ENCODE measurements at places on chromosomes 5 and 9.

- DNase-seq, result no peak
These were observed 7.6 kb downstream of the S1PR3 start for GRCh38 chr9:88998911-88999310.

GRCh38 chr5:67465537-67466207 is 269.1 kb upstream of the CD180 start:
- DNase-seq, result no peak

DNA sequence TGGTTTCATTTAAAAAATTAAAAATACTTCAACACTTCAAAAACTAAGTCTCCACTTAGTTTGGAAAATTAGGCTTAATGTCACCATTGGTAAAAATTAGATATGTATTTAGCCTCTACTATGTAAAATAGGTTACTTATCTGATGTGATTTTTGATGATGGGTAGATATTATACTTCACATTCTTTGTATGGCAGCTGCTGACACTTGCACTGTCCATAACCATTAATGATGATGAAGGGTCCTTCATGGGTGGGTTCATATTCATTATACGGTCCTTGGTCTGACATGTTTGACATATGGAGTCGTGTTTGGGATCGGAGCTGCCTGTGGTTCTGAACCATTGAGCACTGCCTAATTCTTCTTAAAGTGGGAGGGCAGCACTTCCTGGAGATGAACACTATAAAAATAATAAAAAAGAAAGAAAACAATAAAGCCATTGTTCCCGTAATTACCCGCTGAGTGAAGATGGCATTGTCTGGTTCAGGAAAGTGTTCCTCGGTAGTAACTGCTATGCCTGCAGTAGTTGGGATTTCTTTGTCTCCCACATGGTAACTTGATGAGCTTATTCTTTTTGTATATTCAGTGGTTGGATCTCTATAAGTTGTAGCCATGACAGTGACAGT is 2.2 kb downstream of the LRRTM2 start:
- no peak for DNase-seq

- no peak for DNase-seq
These were observed 68.5 kb upstream of the FBXW11 start for GRCh38 chr5:172074896-172075295.

All from iPS DF 6.9 (cell line).